ENCODE measurements at places on chromosomes 12 and 14.

GRCh38 chr14:103724116-103724515 is 8.5 kb downstream of the ZFYVE21 start:
- DNase-seq, result no peak

GRCh38 chr14:104470588-104470987 is 109.0 kb upstream of the C14orf180 start:
- DNase-seq, result no peak

DNA sequence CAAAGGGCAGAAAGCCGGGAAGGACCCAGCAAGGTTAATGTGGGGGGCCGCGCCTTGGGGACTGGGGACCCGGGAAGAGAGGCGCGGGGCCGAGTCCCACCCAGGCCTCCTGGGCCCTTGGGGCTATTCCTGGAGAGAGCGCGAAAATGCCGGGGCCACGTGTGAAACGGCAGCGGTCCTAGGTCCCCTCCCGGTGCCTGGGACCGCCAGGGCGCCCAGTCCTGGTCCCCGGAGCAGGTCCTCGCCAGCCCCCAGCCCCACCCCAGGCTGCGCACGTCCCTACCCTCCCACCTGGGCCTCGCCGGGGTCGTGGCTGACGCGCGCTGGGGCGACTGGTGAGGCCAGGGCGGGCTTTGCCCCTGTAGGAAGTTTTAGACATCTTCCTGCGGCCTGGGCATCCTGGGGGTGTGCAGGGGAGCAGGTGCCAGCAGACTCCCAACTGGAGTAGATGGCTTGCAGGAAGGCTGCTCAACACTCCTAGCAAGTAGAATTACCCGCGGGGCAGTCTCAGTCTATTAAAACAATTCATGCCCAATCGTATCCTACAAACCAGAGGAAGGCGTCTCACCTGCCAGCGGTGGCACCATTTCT is 708 bp downstream of the FAR2 start:
- peak; percentile 11 for DNase-seq

GRCh38 chr14:97100306-97100705 is 303.1 kb downstream of the VRK1 start:
- no peak for DNase-seq

DNA sequence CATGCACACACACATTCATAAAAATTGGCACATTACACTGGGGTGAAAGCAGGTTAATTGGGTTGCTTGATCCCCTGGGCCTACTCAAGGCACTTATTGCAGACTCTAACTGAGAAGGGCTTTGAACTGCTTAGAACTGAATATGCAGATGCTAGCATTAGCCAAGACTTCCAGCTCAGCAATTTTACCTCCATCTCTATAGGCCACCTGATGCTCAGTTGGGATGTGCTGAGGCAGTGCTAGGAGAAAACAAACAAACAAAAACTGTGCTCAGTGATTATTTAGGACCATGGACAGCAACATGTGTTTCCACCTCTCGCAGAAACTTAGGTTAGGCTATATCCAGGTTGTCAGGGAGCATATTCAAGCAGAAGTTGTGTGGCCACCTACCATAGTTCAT is 124.8 kb upstream of the WSCD2 start:
- DNase-seq, result no peak

- peak; percentile 72 for DNase-seq
These were observed 58.9 kb downstream of the BCL11B start for GRCh38 chr14:99213101-99213500.

- DNase-seq, result no peak
These were observed 71.4 kb downstream of the SLC41A2 start for GRCh38 chr12:104886418-104887401.

DNA sequence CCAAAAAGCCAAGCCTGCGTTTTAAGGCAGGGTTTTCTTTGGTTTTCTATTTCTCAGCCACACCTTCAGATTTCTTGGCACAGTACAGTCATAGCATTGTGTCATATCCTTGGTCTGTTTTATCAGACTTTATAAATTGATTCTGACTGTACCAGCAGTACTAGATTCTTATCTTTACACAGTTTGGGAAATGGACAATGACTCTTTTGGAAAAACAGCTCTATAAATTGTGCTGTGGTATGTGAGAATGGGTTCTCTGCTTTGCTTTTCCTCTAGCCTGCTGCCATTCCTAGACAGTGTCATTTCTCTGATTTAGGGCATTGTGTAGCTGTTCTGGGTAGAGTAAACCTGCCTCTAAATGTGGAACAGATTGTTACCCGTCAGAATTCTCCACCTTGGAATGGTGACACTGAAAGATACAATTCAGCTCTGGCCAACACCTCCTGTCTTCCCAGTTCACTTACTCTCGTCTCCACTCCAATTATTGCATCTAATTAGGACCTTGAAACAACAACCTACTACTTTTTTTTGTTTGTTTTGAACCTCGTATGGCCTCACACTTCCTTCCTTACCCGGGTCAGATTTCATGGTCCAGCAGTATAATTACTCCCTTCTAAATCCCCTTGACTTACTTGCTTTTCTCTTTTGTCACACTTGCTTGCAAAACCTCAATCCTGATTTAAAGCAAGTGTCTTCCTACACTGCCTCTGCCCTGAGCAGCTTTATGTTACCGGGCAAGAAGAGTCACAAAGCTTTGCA is 226.3 kb downstream of the ERC1 start:
- DNase-seq, result no peak

- DNase-seq, result peak; percentile 69
These were observed 741 bp upstream of the CRIP2 start for GRCh38 chr14:105473677-105474482.

GRCh38 chr14:51566831-51567582 is 84.7 kb upstream of the FRMD6 start:
- DNase-seq, result no peak

GRCh38 chr14:104794993-104795780 is at the start of gene AKT1:
AKT1 (minus strand) TSS chr14:104795748; CDS start chr14:104792643, 3,105 bp downstream.
- no peak for DNase-seq

GRCh38 chr12:78898416-78898815 is 33.8 kb downstream of the SYT1 start:
- no peak for DNase-seq

- peak; percentile 5 for DNase-seq
These were observed 28.3 kb downstream of the MMAB start for GRCh38 chr12:109544955-109545531.
